ENCODE measurements at places on chromosomes 13 and 19.

DNA sequence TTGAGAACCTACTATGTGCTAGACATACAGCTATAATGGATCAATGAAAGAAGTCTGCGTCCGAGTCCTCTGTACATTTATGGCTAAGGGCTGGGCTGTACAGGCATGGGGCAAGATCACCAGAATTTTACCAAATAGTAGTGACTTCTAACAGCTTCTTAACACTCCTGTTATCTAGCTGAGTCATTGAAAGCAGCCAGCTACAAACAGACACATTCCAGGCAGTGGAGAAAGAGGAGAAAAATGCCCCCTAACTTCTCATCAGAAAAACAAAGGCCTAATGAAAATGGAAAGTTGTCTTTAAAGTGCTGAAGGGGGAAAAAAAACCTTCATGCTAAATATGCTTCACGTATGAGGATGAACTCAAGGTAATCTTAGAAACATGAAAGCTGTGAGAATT is 14.3 kb upstream of the ZNF667 start:
- no peak for DNase-seq

GRCh38 chr19:41690801-41691065 is 2.7 kb upstream of the CEACAM7 start:
- no peak for DNase-seq

- DNase-seq = no peak
Measured at GRCh38 chr19:2945575-2946184, 909 bp upstream of the ZNF77 start.

DNA sequence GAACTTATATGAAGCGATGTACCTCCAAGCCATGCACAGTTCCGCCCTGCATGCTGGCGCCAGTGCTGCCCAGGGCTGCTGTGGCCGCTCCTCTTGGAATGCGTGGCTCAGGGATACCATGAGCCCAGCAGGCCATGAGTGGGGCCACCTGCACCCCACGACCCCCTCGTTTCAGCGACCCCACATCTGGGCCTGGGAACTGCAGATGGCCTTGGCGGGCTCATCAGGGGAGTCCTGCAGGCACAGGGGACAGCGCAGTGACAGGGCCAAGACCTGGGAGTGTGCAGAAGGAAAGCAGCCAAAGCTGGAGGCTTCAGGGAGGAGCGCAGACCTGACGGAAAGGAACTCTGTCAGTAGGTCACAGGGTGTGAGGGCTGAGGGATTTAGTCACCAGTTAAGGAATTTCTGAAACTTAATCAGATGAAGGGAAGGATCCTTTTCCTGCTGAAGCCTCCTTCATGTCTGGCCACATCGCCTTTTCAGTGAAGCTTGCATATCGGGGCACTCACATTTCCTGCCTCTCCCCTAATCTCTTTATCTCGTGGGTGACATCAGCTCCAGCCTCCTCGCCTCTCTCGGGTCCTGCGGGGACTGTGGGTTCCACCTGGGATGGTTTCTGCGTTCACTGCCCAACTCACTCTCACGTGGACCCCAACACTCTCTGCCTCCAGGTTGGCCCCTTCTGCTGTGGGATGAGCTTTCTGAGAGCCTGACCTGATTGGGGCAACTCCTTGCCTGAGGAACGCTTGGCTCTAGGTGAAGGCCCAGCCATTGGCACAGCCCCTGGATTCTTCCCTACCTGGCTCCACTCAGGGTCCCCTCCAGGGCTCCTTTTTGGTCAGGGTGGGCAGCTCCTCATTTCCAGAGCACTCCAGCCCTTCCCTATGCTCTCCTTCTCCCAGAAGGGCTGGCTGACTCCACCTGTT is 123.5 kb downstream of the CRYL1 start:
- DNase-seq = no peak

DNA sequence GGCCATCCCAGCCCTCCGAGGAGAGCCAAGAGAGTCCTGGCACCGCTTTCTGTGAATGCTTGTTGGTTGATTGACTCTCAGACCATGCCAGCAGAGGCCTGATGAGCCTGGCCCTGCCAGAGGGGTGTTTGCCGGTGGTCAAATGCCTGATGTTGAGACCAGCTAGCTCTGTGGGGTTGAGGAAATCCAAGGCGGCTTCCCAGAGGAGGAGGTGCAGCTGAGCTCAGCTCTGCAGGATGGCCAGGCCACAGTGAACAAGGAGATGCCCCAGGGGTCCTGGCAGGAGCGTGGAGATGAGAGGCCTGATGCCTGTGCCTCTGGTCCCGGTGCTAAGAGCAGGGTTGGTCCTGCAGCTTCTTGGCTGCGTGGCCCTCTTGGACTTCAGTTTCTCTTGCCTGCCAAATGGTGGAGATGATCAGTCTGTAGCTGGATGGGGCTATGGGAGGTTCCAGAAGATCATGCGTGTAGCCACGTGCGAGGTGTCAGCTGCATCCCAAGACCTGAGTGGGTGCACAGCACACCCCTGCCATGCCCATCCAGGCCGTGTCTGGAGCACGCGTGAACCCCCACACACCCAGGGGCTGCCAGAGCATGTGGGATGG is 16.8 kb downstream of the NFIC start:
- DNase-seq = no peak

DNA sequence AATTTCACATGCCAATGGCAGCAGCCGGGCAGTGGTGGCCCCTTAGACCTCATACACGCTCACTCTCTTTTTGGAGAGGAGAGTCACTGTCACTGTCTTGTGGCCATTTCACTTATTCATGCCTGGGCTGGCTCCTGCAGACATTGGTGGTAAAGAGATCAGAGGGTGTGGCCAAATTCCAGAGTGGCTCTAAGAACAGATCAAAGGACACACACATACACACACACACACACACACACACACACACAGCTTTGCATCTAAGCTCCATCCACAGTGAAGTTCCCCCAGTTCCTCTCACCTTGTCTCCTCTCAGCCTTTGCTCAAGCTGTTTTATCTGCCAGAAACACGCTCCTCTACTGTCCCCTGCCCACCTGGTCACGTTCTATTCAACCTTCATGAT is 46.5 kb upstream of the KPNA3 start:
- no peak for DNase-seq

DNA sequence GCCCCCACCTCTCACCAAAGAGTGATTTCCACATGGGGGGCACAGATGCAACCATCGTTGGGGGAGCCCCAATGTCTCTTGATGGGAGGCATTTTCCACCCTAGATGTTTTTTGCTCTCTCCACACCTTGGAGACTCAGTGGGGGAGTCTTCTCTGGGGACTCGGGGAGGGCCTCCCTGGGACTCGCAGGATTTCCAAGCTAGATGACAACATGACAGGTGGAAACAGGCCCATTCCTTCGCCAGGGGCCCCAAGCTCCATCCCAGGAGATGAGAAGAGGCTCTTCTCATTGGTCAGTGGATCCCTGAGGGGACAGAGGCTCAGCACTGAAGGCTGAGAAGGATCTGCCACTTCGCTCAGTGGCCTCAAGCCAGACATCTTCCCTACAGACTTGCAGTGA is 12.7 kb upstream of the KIR2DL4 start:
- DNase-seq = no peak

DNA sequence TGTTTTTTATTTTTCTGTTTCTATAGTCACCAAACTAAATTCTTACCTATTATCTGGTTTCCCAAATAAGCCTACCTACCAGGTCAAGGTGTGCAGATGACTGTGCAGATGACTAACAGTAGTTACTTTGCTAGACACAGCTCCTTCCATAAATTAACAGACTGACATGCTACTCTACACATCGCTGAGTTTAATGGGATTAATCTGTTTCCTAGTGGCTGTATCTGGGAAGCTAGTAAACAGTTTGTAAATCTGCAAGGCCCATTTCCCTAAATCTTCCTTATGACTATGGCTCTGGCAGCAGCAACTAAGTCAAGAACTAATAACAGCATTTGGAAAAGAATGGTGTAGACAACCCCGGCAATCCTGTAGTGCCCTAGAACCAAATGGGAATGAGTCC is 27.9 kb downstream of the MIPEP start:
- no peak for DNase-seq

GRCh38 chr19:51427201-51427600 is 9.8 kb upstream of the SIGLEC10 start:
- no peak for DNase-seq

DNA sequence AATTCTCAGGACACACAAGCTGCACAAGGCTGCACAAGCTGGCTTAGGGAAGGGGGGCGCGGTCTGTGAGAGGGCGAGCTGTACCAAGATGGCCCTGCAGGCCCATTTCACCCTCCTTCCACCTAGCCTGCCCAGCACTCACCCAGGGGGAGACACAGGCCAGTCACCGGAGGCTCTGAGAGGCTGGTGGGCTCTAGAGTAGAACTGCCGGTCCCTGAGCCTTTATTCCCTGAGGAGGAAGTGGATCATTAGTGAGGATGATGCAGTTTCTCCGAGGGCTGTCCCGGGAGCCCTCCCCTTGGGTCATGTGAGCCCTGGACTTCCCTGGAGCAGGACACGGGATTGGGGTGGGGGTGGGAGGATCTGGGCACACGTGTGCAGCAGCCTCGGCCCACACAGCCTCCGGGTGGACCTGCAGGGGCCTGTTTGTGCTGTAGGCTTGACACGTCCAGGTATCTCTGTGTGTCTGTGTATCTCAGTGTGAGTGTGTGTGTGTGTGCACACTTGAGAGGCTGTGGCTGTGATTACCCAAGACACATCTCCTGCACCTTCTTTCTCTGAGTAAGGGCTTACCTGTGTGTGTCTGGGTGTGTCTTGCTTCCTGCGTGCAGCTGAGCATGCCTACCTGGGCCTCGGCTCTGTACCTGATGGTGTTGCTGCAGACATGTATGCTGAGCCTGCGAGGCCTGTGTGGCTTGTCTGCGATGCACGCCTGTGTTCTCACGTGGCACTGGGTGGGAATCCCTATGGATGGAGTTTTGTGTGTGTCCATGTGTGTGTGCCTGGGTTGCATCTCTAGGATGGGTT is at the start of gene ACP5:
ACP5 (minus strand) TSS at position 195 of the 807 bp plus-strand sequence. CDS start 328 bp downstream, outside the sequence.
- no peak for DNase-seq

DNA sequence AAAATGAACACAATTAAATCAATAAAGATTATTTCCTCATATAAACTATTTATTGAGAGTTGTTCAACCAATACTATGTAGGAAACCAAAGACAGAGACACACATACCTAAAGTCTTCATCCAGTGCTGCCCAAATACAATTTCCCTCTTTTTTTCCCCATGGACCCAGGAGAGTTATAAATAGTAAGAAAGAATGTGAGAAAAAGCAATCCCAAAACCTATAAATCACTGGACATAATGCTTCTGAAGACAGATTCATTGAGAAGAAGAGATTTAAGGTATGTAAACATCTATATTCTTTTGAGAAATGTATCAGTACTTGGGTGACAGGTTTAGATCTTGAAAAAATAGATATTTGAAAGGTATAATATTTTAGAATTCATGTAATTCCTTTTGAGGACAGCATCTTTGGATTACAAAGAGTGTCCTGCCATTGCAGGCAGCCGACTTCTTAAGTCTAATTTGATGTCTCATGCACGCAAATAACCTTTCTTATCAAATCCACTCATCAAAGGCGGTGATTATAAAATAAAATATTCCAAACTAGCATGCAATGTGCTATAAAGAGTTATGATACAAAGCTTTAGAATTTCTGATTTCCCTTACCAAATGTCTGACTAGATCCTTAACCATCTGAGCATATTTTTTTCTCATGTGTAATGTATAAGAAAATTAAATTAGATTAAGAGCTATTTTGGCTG is 739.4 kb downstream of the LIG4 start:
- DNase-seq = no peak

- no peak for DNase-seq
Measured at GRCh38 chr13:75016225-75016624, 465.7 kb downstream of the TBC1D4 start.

DNA sequence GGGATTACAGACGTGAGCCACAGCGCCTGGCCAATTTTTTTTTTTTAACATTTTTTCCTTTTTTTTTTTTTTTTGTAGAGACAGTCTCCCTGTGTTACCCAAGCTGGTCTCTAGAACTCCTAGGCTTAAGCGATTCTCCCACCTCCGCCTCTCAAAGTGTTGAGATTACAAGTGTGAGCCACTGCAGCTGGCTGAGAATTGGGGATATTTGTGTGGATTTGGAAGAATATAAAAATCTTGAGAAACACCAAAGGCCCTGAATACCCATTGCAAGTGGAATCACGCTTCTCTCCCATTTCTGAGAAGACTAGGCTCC is 79.9 kb upstream of the ABCC4 start:
- DNase-seq = no peak

- DNase-seq = no peak
Measured at GRCh38 chr13:73939603-73940002, 194.6 kb downstream of the KLF12 start.

GRCh38 chr13:92769046-92769445 is 457.6 kb upstream of the GPC6 start:
- DNase-seq = no peak

- peak; percentile 69 for DNase-seq
Measured at GRCh38 chr19:12777217-12778016, 2.1 kb upstream of the HOOK2 start.

- no peak for DNase-seq
Measured at GRCh38 chr19:30935146-30935545, 414.1 kb downstream of the TSHZ3 start.

DNA sequence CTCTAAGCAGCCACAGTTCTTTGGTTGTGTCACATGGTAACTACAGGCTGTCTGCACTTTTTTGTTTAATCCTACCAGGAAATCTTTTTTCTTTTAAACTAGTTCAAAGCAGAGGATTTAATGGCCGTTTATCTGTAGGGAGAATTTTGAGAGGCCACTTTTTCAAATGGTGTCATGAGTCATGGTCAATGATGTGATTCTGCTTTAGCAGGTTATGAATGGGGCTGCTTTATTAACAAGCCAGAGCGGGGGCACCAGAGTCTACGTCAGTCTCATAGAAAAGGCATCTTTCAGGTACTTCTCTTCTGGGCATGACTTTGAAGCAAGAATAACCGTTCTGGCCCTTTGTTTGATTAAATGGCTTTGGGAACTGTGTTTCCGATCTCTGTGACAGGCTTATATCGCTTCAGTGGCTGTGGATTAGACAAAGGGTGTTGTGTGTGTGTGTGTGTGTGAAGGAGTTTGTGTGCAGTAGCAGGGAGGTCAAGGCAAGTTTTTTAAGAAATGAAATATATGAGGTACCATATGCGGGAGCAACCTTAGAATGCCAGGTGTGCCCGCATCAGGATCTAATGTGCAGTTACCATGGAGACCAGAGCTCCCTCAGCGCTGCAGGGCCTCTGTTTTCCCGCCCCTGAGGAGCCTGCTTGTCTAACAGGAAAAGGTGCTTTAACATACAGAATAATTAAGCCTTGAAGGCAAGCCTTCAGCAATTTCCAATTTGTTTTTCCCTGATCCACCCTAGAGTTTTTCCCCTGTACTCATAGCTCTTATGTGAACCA is 120.5 kb downstream of the KATNAL1 start:
- DNase-seq = no peak

GRCh38 chr13:113622791-113623490 is 35.1 kb downstream of the ATP4B start:
- DNase-seq = no peak
